ENCODE measurements at places on chromosomes 13 and 19.

DNA sequence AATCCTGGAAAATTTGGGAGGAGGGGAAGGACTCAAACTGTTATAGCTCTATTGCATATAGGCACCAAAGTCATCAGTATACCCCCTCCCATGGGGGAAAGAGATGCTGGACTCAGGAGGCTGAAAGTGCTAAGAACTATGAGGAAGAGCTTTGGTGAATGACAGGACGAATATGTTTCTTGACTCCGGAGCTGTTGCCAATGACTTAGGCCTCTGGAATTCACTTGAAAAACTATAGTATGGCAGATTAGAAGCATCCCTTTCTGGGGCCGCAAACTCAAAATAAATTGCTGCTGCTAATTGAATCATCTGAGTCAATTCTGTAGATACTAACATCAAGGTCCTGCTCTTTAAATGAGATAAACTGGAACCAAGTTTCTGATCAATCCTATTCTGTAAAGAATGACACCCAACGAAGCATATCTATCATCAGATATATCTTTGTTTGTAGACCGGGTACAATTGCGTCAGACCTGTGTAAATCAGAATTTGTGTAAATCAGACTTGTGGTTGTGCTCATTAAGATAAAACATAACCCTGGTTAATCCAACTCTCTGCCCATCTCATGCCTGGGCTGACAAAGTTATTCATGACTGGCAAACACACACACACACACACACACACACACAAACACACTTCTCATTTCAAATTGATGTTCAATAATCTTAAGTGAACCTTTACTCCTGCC is 1793.8 kb upstream of the PCDH20 start:
- DNase-seq = no peak

DNA sequence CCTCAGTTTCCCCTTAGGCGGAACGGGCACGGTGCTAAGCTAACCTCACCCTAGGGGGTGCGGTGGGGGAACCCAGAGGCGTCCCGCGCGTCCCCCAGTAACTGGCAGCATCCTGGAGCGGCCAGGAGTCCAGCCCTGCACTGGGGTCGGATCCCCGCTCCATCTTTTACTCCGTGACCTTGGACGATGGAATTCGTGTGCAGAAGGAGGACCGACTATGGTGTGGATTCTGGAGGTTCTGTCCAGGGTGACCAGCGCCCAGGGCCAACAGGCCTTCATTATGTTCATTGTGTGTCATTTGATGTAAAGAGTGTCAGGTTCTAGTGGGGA is 630 bp downstream of the SPPL2B start:
- DNase-seq = no peak

DNA sequence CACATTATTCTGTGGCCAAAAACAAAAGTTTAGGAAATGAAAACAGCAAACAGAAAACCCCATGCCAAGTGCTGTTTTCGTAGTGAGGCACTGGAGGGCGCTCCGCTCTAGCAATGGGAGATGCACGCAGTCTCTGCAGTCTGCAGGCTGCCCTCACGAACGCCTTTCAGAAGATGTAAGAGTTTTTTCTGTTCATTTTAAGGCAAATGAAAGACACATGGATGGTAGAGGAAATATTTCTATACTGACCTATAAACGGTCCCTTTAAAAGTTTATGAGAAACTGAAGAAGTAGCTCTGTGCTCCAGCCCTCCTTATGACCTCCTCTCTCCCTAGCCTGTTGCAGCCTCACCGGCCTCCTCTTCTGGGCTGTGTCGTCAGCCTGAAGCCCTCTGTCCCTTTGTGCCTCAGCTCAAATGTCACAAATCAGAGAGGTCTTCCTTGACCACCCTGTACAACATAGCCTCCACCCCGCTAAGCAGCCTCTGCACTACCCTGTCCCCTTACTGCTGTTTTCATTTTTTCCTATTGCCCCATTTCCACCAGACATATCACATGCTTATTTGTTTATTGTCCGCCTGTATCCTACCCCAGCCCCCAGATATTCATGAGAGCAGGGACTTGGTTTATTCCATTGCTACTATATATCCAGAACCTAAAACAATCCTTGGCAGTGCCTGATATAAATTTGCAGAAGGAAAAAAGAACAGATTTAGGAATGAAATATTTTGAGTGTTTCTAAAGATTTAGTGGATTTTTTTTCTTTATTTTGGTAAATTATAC is 116.4 kb downstream of the TM9SF2 start:
- DNase-seq = no peak

GRCh38 chr19:1408300-1409203 is 1.2 kb downstream of the DAZAP1 start:
- DNase-seq = no peak

DNA sequence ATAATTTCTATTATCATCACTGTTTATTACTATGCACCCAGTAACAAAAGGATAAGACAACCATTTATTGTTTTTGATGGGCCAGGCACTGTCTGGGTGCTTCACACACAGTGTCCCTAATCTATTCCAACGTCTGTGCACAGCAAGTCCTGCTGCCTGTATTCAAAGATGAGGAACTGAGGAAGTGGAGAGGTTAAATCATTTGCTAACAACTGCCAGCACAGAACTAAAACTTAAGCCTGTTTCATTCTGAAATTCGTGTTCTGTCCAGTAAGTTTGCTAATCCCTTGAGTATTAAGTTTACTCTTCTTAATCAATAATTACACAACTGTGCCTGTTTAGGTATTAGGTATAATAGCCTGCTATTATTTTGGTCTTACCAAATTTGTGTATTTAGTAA is 41.9 kb downstream of the TEX26 start:
- no peak for DNase-seq

GRCh38 chr19:4445963-4446703 is 11.5 kb downstream of the UBXN6 start:
- no peak for DNase-seq

DNA sequence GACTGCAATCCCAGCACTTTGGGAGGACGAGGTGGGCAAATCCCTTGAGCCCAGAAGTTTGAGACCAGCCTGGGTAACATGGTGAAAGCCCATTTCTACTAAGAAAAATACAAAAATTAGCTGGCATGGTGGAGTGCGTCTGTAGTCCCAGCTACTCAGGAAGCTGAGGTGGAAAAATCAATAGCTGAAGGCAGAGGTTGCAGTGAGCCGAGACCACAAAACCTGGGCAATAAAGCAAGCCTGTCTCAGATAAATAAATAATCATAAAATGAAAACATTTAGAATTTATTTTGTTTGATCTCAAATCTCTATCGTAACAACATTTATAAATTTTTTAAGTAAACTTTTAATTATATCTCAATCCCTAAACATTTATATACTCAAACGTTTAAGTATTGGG is 36.6 kb downstream of the USP12 start:
- no peak for DNase-seq

- no peak for DNase-seq
These were observed 42.4 kb downstream of the PSG3 start for GRCh38 chr19:42697884-42698283.

- no peak for DNase-seq
These were observed 311.4 kb upstream of the MAB21L1 start for GRCh38 chr13:35787937-35788336.
